ENCODE measurements at places on chromosomes 3 and 15.

- DNase-seq = no peak
These were observed 42.0 kb upstream of the MEIS2 start for GRCh38 chr15:37142371-37142770.

GRCh38 chr3:100957261-100957986 lies 35.8 kb downstream of the ABI3BP start:
- DNase-seq = no peak

- DNase-seq = peak; percentile 32
These were observed at the start of gene SPATA12 for GRCh38 chr3:57060089-57060821. Gene SPATA12 (plus strand): TSS chr3:57060664. CDS start chr3:57073695, 13,031 bp downstream.

- DNase-seq = no peak
These were observed 227.4 kb upstream of the CMC1 start for GRCh38 chr3:28013864-28014473.

- no peak for DNase-seq
These were observed 406.2 kb downstream of the MFSD1 start for GRCh38 chr3:159208050-159208449.

- no peak for DNase-seq
These were observed 260.5 kb upstream of the TLE3 start for GRCh38 chr15:70358011-70358819.

GRCh38 chr15:73244333-73244732 lies 124.4 kb downstream of the HCN4 start:
- DNase-seq = peak; percentile 5
